HT-29 (cell line): ENCODE measurements at places on chromosomes 13 and 19. TPM values are rescaled to one million over a fixed set of nuclear protein-coding genes. Genes with fewer than 3 reads are reported as not detected.

DNA sequence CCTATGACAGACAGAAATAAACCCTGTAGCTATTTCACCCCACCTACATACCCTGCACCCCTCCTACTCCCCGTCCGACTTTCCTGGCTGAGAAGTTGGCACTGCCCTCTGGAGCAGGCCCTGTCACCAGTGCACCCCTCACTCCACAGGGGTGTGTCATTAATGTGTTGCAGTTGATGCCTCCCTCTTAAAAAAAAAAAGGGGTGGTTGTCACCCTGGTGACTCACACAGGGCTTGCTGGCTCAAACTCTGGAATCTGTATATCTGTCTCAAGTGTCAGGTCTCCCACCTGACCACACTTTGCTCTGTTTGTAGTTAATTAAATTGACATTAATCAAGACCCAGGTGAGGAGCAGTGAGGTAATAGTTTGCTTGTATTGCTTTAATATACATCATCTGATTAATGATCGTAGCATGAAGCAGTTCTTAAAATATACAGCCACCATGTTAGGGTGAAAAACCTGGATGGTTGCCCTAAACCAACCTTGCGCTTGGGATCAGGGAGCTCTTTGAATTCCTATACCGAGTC, 2.0 kb upstream of the GATAD2A start:
- peak; percentile 12 for DNase-seq

DNA sequence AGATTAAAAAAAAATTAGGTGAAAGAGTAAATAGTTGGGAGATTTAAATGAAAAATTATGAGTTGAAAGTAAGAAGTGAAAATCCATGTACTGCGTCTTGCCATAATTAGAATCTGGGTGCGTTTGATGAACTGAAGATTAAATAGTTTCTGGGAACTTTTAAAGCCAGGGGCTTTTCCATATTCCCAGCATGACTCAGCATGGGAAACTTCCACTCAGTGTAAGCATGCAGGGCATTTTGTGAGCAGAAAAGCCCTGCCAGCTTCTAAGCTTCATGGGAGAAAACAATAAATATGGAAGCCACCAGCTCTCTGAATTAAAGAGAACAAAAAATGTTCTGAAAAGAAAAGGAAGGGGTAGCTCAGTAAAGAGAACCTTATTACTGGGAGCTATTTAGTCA, 62.0 kb upstream of the EDNRB start:
- no peak for DNase-seq

GRCh38 chr13:48728226-48728625, 74.5 kb downstream of the CYSLTR2 start:
- DNase-seq: no peak

DNA sequence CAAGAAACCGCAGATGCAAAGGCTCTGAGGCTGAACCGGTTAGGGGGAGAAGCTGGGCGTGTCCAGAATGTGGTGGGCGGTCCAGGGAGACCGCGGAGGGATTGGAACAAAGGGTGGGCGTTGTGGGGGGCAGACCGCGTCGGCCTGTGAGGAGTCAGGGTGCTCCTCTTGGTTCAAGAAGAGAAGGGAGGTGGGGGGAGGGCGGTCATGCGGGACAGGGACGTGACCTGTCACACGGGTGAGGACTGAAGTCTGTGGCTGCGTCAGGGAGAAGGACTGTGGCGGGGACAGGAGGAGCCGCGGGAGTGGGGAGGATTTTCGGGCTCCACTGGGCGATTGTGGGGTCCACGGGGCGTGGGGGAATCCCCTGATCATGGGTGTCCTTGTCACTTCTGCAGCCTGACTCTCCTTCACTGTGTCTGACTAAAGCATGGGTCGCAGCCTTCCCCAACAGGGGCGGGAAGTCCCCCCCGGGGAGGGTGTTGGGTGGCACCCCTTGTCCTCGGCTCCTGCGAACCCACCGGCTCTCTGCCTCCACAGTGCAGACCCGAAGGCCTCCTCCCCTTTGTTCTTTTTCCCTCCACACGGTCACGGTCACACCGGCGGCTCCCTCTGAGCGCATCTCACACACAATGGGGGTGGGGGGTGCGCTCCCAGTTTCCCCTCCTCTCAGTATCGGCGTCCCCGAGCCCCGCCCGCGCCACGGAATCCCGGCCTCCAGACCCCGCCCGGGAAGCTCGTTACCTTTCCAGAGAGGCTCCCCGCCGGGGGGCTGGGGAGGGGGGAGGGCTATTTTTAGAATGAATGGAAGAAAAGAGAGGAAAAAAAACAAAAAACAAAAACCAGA, 16.4 kb upstream of the KCNN1 start:
- no peak for DNase-seq

GRCh38 chr13:50677258-50677657, 166.2 kb downstream of the DLEU7 start:
- no peak for DNase-seq

- no peak for DNase-seq
Observed at GRCh38 chr13:93422980-93423543, 196.5 kb downstream of the GPC6 start.

DNA sequence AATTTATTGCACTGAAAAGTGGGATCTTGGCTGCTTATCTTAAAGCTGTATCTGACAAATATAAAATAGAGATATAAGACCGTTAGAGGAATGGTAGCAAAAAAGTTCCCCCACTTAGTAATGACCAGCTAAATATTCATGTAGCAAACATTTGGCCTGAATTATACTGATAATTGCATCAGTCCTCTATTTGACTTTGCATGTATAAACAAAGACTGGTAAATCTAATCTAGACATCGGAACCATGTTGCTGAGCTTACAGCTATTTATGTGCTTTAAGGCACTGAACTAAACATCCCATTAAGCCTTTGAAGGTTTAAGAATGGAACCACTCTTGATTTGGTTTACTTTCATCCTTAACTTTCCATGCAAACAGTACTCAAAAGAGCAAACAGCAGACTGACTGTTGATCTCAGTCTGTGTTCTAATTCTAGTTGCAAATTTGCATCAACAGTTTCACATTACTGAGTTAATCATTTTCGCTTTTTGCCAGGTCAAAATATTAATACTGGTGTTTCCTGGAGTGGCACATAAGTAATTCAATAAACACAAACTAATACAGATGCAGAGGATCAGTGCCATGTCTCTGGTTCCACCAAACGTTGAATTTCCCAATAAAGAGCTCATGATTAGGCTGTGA, 203.5 kb upstream of the HTR2A start:
- DNase-seq: no peak

DNA sequence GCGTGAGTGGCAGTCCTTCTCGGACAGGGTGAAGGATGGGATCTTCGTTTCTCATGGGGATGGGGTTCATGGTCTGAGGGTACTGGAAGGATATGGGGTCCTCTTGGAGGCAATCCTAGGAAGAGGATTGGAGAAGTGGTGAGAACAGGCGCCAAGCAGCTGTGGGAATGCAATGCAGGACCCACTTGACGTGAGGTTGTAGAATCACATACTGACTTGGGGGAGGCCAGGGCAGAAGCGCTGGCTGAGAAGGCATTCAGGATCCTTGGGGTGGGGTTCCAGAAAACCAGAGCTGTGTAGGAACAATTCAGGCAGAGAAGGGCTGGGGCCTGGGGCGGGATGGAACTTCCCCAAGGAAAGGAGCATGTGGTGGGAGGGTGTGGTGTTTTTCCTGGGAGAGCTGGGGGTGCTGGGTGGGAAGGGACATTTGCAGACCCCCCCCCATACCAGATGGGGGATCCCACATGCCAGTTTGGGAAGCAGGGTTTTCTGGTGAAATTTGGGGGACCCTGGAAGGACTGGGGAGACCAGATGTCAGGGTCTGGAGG, 852 bp downstream of the KLK1 start:
- DNase-seq: no peak

GRCh38 chr19:40604647-40605215, 3.6 kb downstream of the LTBP4 start:
- peak; percentile 79 for DNase-seq

GRCh38 chr19:1646149-1646548, 6.3 kb downstream of the TCF3 start:
- no peak for DNase-seq

DNA sequence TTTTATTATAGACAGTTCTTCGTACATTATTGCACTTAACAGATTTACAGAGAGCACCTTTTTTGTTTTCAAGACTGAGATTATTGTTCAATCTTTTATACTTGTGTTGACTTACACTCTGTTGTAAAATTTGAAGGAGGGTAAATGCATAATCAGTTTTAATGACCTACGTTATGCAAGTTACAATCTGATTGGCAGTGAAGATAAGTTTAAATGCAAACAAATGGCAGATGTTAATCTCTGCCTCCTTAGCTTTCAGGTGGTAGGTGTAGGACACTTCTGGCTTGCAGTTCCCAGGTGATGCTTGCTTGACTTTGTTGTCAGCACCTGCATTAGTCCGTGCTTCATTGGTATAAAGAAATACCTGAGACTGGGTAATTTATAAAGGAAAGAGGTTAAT, 424.9 kb downstream of the FGF9 start:
- DNase-seq: no peak

DNA sequence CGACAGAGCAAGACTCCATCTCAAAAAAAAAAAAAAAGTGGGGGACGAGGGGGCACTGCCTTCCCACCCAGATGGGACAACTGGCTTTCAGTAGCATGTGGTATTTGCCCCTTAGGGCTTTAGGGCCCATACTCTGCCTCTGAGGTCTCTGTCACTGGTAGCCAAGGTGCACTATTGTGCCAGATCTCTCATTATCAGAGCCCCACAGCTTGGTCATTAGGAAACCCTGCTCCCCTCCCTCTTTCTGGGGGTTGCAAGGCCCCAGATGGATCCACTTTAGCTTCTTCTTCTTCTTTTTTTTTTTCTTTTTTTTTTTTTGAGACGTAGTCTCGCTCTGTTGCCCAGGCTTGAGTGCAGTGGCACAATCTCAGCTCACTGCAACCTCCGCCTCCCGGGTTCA, 11.2 kb upstream of the ZNF358 start:
- DNase-seq: no peak

GRCh38 chr19:39974377-39975155, 3.6 kb downstream of the PSMC4 start:
- no peak for DNase-seq

- DNase-seq: no peak
Observed at GRCh38 chr19:33285441-33285927, 16.9 kb downstream of the CEBPA start.

DNA sequence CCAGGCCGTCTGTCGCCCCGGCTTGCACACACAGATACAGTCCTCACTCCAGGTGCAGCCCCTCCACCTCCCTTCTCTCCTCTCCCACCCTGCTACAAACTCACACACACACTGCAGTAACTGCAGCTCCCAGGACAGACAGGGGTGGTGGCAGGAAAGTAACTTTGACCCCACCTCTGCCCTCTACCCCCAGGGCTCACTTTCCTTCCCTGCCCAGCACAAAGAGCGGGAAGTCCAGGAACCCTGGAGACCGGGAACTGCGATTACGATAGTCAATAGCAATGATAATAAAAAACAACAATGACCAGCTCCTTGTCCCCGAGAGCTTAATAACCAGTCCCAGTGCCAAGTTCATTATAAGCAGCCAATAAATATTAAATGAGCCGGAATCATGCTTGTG, at the start of gene CEACAM20:
TSS of gene CEACAM20 (minus strand) at position 140 of the 400 bp plus-strand sequence. CDS start 166 bp downstream, outside the sequence.
- no peak for DNase-seq

GRCh38 chr19:31531326-31531725, 182.1 kb upstream of the TSHZ3 start:
- DNase-seq: no peak

GRCh38 chr19:32313569-32314265, 31.7 kb upstream of the ZNF507 start:
- DNase-seq: no peak

GRCh38 chr13:35961002-35961401, 170.2 kb downstream of the DCLK1 start:
- no peak for DNase-seq

GRCh38 chr13:99256283-99256682, 1.9 kb downstream of the GPR18 start:
- no peak for DNase-seq

GRCh38 chr19:5026706-5027273, 57.9 kb downstream of the KDM4B start:
- DNase-seq: no peak

DNA sequence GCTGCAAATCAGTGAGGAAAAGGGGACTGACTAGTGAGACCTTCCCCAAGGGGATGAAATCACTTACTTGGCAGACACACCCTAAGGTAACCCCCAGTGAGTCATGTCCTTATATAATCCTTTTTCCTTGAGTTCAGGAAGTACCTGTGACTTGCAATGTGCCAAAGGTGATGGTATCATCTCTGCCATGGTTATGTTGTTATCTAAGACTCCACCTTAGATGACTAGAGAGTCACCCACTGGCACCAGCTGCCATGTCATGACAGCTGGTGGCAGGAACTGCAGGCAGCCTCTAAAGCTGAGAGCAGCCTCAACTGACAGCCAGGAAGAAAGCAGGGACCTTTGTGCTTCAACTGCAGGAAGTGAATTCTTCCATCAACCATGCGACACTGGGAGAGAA, 12.5 kb downstream of the PBX4 start:
- peak; percentile 75 for DNase-seq

DNA sequence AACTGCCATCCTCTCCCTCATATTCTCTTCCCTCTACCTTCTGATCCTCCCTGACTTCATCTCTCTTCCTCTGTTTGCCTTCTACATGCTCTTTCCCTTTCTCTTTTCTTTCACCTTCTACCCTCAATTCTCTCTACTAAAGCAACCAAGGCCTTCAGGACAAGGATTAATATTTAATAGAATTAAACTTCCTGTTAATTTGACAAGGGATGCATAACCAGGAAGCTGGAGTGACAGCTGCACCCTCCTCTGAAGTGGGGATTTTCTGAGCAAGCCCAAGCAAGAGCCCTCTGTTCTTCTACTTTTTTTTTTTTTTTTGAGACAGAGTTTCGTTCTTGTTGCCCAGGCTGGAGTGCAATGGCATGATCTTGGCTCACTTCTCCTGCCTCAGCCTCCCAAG, 63.4 kb upstream of the MED4 start:
- peak; percentile 52 for DNase-seq

The EFNB2 gene
- total RNA-seq: 30.0 and 31.0 TPM in 2 replicates

The NLRP12 gene
- not detected in 2 replicates for total RNA-seq

The PDX1 gene
- 0.51 and 0.89 TPM in 2 replicates for total RNA-seq

The MBD3L4 gene
- total RNA-seq: not detected in 2 replicates

The ZNF610 gene
- not detected in 2 replicates for total RNA-seq

The RNF225 gene
- 0.58 and 0.99 TPM in 2 replicates for total RNA-seq

The SELENOV gene
- total RNA-seq: not detected in 2 replicates

The LSR gene
- 475 and 478 TPM in 2 replicates for total RNA-seq

The TEKTIP1 gene
- not detected in 2 replicates for total RNA-seq

The ZNF100 gene
- 0.25 and 0.60 TPM in 2 replicates for total RNA-seq

The IL11 gene
- 0.31 and 2.8 TPM in 2 replicates for total RNA-seq

The KIR2DL1 gene
- total RNA-seq: not detected in 2 replicates
